ENCODE measurements at places on chromosomes 3 and 15.

- DNase-seq: no peak
Measured at GRCh38 chr3:178174201-178174915, 361.9 kb upstream of the KCNMB2 start.

DNA sequence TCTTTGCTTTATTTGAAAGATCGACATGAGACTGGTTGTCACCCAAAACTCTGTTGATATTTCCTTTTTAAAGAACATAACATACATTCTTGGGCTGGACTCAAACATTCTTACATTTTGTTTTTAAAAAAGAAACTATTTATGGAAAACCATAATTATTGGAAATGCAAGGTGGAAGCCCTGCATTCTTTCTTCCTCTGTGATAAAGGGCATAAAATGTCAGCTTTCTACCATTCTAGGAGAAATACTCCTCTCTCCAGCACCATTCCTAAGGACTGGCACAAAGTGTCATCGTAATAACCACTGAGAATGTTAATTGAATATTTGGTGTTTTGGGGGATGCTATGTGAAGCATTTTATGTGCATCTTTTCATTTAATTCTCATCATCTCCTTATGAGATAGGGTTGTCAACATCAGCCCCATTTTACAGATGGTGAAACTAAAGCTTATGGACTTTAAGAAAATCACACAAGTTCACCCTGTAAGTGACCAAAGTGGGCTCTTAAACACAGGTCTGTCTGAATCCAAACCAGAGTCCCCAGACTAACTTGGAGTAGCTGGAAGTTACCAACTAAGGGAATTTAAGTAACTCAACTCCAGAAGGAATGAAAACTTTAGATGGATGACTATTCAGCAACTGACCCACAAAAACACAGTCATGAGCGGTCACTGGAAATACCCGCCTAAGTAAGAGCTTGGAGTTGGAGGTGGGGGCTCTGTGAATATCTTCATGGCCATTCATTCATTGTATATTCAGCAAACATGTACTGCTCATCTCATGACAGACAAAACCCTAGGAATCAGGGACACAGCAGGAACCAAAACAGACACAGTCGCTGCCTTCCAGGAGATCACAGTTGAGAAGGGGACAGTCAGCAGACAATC, 45.9 kb upstream of the LMCD1 start:
- no peak for DNase-seq

- no peak for DNase-seq
Measured at GRCh38 chr3:73175698-73176097, 114.2 kb downstream of the EBLN2 start.

GRCh38 chr15:39665629-39666250, 84.9 kb downstream of the THBS1 start:
- DNase-seq: no peak

DNA sequence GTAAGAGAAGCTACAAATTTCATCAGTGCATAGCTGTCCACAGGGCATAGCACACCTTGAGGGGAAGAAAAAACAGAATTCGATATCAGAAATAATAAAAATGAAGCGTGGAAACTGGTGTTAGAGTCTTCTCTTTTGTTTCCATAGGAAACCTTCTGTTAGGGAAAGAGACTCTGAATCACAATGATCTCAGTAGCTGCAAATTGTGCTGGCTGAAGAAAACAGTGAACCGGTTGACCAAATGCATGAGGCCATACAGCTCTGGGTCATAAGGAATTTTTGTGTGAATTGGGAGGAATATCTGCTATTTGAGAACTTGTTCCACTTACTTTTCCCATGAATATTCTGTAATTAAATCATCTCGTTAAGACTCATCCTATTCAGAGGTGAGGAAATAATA, 580.2 kb upstream of the NECTIN3 start:
- no peak for DNase-seq

DNA sequence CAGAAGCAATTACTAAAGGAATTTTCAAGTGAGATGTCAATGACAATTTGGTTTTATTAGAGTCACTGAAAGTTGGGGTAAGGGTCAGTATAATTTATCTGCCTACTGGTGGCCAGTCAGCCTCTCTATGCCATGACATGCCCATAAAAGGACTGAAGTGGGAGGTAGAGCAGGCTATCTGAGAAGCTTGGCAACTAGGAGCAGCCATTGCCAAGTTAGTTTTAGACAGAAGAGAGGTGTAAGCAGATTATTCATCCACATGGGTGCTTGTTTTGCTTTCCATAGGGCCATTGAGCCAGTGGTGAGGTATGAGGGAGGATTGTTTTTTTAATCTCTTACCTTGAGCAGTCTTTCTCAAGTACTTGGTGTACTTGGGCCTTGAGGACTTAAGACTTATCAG, 8.1 kb upstream of the RBP1 start:
- no peak for DNase-seq

GRCh38 chr3:14266361-14266760, 87.7 kb downstream of the LSM3 start:
- peak; percentile 78 for DNase-seq

- DNase-seq: no peak
Measured at GRCh38 chr15:58407778-58408177, 24.0 kb upstream of the LIPC start.

DNA sequence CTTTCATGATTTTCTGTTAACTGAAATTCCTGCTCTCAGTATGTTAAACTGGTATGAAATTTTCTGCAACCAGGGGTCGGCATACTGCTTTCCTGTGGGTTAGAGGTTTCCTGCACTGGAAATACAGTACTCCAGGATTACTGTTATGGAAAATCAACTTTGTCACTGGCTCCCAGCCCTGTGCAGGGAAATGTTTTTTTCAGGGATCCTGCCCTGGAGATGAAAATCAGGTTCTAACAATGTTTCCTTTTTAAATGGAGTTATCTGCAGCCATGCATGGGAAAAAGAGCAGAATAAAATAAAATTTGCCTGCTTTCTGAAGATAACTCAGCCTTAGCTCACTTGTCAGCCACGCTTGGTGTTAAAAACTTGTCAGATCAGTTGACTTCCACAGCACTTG, 220.4 kb downstream of the IL5RA start:
- DNase-seq: no peak

DNA sequence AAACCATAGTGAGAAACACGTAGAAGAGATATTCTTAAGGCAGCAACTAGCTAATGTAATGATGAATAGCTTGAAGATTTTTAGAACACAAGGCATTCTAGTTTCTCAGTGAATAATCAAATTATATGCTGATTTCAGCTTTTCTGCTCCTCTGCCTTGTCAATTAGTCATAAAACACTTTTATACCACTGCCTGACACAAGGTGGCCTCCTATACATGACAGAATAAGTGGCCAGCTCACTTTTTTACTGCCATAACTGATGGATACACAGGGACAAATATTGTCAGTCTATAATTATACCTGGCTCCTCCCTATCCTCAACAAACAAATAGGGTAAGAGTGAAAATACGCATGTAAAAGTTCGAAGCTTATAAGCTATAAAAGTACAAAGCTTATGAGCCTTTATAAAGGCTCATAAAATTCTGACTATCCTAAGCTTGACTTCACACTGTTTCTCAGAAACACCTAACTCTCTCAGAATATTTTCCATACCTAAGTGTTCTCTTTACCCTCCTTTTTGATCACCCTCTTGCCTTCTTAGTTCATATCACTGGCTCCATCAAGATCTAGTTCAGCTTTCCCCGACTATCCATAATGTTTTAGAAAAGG, 81.6 kb downstream of the HERC1 start:
- peak; percentile 72 for DNase-seq

- no peak for DNase-seq
Measured at GRCh38 chr3:196708467-196708866, 3.6 kb downstream of the CEP19 start.

DNA sequence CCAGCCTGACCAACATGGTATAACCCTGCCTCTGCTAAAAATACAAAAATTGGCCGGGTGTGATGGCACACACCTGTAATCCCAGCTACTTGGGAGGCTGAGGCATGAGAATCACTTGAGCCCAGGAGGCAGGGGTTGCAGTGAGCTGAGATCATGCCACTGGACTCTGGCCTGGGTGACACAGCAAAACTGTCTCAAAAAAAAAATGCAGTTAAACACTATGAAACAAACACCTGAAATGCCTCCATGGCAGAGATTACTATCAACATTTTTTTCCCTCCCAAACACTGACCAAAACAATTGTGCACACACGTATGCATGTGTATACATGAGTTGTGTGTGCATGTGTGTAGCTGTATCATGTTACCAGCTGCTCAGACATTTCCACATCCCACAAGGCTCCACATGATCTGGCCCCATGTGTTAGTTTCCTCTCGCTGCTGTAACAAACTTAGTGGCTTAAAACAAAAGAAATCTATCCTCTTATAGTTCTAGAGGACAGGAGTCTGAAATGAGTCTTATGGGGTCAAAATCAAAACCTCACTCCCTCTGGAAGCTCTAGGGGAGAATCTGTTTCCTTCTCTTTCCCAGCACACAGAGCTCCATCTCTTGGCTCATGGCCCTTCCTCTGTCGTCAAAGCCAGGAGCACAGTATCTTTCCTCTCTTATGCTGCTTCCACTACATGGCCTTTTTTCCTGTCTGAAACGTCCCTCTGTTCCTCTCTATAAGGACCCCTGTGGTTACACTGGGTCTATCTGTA, 34.5 kb downstream of the SLC41A3 start:
- no peak for DNase-seq

DNA sequence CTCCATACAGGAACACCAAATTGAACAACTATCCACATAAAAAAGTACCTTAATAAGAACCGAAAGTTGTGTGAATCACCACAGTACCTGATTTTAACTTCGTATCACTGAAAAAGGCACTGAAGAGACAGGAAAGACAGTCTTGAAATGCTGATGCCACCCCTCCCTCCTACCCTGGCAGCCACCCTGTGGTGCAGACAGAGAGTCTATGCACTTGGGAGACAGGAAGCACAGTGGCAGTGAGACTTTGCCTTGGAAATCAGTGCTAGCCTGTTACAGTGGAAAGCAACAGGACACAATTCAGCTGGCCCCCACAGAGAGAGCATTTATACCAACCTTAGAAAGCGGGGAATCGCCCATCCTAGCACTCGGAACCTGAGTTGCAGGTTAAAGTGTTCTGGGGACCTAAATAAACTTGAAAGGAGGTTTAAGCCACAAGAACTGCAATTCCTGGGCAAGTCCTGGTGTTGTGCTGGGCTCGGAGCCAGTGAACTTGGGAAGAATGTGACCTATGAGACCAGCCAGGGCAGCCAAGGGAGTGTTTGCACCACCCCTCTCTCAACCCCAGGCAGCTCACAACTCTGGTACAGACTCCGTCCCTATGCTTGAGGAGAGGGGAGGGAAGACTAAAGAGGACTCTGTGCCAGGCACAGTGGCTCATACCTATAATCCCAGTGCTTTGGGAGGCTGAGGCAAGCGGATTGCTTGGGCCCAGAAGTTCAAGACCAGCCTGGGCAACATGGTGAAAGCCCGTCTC, 240.1 kb downstream of the ISL2 start:
- peak; percentile 41 for DNase-seq

- DNase-seq: no peak
Measured at GRCh38 chr3:99537416-99537815, 101.0 kb upstream of the COL8A1 start.
